ENCODE measurements at places on chromosomes 3 and 15.

DNA sequence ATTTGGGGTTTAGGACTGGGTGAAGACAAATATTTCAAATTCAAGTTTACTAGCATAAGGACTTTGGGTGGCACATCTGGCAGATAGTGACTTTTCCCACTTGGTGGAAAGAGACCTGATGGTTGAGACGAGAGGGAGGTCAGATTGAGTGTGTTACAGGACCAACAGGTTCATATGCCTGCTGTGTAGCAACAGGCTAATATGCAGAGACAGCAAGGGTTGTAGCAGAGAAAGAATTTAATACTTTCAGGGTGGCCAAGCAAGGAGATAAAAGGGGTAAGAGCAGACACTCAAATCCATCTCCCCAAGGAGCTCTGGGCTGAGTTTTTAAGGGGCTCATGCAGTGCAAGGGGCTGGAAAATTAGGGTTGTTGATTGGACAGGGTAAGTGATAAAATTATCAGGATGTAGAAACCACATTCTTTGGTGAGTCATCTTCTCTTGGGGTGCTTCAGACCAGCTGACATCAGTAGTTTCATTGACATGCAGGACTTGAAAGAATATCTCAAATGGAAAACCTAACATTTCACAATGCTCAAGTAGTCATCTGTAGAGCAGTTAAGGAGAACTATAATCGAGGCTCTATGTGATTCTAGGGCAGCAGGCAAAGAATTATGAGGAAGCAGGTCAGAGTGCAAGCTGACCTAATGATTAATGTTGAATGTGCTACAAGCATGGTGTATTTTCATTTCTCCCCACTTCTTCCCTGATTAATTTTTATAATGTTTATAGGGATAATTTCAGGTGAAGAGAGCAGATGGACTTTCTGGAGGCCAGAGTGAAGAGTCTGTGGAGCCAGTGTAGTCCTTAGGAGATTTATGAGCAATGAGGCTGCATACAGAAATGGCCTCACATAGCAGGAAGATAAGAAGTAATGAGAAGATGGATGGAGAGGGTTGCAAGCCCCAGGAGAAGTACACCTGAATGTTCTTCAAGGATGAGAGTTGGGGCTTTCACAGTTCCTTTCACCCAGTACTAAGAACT, 13.7 kb downstream of the FOXB1 start:
- no peak for DNase-seq

DNA sequence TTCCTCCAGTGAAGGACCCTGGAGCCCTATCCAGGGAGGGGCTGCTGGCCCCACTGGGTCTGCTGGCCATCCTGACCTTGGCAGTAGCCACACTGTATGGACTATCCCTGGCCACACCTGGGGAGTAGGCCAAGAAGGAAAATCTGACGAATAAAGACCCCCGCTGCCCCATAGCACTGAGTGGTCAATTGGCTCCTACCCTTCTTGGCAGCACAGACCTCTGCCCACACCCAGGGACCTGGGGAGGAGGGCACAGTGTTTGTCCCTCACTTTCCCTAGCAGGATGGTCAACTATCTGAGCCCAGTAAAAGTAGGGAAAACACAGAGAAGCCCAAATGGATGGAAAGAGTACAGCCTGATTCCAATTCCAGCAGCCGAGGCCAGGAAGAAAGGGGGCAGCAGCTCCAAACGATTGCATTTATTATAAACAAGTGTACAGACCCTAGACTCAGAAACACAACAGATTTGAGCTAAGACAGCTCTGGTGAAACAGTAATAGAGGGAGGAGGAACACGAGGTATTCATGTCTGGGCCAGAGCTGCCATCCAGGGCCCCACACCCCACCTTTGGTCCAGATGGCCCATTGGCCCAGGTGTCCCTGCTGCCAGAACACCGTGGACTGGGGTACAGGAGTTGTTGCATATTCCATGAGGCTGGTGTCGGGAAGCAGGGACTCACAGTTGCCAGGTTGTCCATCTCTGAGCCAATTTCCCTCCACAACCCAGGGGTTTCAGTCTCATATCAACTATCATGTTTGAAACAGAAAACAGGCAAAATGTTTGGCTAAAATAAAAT, 21.1 kb downstream of the ATRIP start:
- no peak for DNase-seq

GRCh38 chr3:52860424-52860768, 25.6 kb upstream of the MUSTN1 start:
- no peak for DNase-seq

DNA sequence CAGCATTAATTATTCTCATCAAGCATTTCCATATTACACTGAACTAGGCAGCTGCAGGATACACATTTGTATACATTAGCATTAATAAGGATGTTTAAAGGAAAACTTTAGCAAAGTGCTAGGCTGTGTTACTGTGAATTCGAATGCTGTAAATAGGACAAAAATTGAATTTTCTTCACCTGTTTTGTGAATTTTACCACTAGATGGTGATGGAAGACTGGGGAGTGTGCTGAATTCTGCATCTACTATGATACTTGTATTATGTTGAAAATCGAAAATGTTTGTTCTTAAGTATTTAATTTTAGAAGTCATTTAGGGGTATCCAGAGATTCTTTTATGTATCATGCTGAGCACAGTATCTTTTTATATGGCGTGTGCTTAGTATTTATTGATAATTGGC, 12.3 kb upstream of the P2RY14 start:
- DNase-seq: no peak

- no peak for DNase-seq
These were observed 766.4 kb downstream of the AGBL1 start for GRCh38 chr15:86846036-86846435.

DNA sequence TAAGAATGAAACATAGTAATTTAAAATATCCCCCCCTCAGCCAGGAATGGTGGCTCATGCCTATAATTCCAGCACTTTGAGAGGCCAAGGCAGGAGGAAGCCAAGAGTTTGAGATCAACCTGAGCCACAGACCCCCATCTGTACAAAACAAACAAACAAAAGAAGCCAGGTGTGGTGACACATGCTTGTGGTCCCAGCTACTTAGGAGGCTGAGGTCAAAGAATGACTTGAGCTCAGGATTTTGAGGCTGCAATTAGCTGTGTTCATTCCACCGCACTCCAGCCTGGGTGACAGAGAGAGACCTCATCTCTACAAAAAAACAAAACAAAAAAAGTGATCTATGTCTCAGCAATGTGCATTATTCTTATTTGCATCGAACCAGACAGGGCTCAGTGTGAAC, 800.8 kb downstream of the MCTP2 start:
- DNase-seq: no peak

GRCh38 chr15:68200016-68200861, 4.9 kb downstream of the CALML4 start:
- DNase-seq: no peak

GRCh38 chr15:83904107-83905040, 250.5 kb downstream of the ADAMTSL3 start:
- DNase-seq: no peak

GRCh38 chr3:155553780-155554179, 191.1 kb downstream of the PLCH1 start:
- no peak for DNase-seq

DNA sequence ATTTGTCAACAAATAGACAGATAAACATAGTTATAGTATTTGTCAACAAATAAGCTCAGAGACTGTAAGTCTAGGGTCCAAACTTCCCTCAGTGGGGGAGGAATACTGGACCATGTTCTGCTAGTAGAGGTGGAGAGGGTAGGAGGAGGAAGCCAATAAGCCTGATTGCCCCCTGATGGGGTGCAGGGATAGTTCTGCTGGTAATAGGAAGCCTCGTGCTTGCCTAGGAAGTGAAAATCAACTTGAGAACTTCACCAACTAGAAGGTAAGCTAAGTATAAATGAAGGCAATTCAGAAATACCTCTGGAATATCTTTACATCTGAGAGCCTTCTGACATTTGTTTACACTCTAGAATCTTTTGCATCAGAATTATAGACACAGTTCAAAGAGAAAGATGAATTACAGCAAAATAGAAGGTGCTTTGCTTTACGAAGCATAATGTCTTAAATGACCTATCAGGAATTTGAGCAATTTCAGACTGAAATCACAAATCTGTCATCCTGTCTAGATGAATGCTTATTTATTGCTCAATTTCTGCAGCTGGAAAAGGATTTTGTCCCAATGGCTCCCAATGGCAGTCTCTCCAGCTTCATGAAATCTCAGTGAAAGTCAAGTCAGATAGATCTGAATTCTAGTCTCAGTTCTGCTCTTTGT, 225.6 kb upstream of the TBC1D5 start:
- no peak for DNase-seq

GRCh38 chr3:143608966-143609365, 239.3 kb downstream of the SLC9A9 start:
- no peak for DNase-seq

DNA sequence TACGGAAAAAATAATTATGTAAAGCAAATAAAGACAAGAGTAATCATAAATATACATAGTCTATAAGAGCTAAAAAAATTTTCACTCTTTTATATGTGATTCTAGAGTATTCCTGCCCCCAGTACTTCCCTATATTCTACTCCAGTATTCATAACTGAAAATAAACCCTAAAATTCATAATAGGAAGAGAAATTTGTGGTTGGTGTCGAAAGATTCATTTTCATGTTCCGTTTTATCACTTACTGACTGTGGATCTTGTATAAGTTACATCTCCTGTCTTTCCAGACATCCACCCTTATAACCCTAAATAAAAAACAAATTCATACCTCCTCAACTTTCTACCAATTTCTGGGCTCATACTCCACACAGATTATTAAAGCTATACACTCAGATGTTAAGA, 16.0 kb upstream of the MBNL1 start:
- no peak for DNase-seq

GRCh38 chr15:63195569-63196015, 6.2 kb downstream of the RAB8B start:
- DNase-seq: no peak

- no peak for DNase-seq
These were observed 91.7 kb downstream of the CEMIP start for GRCh38 chr15:80870893-80871292.

GRCh38 chr3:107767897-107768605, 245.3 kb downstream of the BBX start:
- no peak for DNase-seq

DNA sequence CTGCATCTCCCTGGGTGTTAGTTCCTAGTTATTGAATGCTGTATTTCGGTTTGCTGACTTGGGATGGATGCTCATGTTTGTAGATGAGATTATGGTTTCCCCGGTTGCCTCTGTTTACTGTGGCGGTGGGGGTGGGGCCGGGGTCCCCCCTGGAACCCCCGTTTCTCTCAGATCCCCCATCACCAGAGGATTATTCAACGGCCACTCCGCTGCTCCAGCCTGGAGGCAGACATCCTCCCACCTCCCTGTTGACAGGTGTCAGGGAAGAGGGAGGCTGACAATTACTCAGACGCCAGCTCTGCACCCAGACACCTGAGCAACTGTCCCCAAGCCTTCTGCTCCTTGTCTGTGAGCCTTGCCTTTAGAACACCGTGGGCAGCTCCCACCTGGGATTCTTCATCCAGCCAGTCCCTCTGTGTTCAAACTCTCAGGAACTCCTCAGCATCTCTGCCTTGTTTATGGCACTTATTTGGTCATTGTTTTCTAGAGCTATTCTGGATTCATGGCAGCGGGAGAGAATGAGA, 95.9 kb upstream of the PRR20G start:
- no peak for DNase-seq

GRCh38 chr15:91780387-91780786, 73.1 kb upstream of the SLCO3A1 start:
- no peak for DNase-seq

DNA sequence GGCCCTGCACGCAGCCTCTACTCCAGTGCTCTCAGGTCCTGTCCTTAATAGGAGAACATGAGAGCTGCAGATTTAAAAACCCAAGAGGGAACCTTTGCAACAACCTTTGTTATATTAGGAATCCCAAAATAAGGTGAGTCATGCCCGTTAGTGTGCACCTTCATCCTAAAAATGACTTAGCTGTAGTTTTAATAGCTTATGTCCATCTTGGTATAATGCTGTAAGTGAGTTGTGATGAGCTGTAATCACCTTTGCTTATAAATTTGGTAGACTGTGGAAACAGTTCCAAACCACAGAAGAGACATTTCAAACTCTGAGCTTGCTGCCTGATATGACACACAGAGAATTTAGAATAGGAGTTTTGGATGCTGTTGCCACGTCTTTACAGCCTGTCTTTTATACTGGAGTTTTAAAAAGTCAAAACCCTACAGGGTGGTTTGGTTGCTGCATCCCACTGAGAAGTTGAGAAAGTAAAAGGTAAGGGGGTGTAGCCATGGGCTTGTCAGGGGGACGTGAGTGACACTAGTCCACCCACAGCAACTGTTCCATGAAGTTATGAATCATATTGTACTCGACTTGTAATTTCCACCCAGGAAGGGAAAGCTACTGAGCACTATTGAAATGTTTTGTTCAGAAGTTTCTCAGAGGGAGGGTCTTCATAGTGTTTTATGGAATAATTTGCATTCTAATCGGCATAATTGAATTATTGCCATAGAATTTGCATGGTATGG, 27.4 kb upstream of the CD47 start:
- no peak for DNase-seq

- no peak for DNase-seq
These were observed 22.4 kb downstream of the PLEKHO2 start for GRCh38 chr15:64864068-64864467.

GRCh38 chr3:45773714-45774449, 22.5 kb downstream of the SLC6A20 start:
- DNase-seq: no peak

DNA sequence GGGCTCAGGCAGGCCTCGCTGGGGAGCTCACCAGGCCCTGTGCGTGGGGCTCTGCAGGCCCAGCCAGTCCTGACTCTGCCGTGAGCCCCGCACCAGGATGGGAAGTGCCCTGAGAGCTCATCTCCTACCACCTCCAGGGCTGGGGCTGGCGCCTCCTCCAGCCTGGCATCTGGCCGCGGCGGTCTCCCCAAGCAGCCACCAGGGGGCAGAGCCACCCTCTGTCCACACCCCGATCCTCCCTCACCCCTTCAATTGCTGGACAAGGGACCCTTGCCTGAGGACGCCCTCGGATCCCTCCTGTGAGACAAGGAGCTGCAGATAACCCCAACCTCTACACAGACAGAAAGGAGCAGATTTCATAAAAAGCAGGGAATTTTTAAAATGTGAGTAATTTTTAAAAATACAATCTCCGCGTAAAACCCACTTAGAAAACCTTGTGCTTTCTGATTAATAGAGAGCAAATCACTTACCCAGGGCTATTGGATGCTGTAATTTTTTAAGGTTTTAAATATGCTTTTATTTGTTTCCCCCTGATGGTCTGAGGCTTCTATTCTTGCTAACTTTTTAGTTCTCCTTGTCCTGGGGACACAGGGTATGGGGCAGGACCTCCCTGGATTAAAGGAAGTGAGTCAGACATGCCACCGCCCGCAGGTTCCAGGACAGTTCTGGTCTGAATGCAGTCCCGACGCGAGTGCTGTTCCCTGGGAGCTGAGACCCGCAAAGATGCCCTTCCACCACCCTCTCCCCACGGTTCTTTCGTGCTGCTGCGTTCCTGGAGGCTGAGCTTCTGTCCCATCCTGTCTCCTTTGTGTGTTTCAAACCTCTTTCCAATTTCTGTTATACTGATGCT, 52.3 kb upstream of the CHRNA7 start:
- DNase-seq: peak; percentile 36

DNA sequence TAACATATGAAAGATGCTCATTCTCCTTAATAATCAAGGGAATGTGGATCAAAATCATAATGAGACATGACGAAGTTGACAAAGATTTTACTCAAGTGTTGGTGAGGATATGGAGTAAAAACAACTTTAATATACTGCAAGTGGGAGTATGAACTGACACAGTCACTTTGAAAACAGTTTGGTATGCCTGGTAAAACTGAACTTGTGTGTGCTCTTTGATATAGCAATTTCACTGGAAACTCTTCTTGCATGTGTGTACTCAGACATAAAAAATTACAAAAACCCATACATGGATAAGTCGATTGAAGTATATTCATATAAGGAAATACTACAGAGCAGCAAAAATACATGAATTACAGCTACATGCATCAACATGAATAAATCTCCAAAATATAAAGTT, 182.5 kb downstream of the NFKBIZ start:
- DNase-seq: no peak

Data from stimulated activated CD8-positive, alpha-beta memory T cell treated with anti-CD3 and anti-CD28 coated beads, Interleukin-2, amount 100 ng/mL, for 48 hours (primary cell).